ENCODE measurements at places on chromosomes 1 and 21.

- DNase-seq, result no peak
Measured at GRCh38 chr21:35587841-35588380, 472.4 kb downstream of the SETD4 start.

GRCh38 chr1:67745875-67746698, 61.1 kb downstream of the GADD45A start:
- DNase-seq, result no peak

- DNase-seq, result no peak
Measured at GRCh38 chr1:79792219-79792930, 785.8 kb upstream of the ADGRL4 start.

DNA sequence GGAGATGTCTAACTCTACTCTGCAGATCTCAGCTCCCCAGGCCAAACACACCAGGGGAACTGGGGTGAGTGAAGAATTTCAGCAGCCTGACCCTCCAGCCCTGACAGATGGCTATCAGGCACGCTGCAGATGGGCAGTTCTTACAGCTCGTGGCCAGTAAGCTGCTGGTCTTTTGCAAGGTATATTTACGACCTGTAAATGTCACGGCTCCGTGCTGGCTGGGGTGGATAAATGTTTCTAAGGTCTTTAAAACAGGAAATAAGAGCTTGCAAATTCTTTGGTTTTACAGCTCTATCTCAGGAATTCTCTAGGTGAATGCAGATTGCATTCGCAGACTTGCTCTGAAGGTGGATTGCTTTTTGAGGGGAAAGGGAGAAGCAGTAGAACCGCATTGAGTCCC, 10.1 kb downstream of the DOP1B start:
- DNase-seq, result no peak

GRCh38 chr1:243270097-243270864, 14.4 kb downstream of the SDCCAG8 start:
- DNase-seq, result no peak

DNA sequence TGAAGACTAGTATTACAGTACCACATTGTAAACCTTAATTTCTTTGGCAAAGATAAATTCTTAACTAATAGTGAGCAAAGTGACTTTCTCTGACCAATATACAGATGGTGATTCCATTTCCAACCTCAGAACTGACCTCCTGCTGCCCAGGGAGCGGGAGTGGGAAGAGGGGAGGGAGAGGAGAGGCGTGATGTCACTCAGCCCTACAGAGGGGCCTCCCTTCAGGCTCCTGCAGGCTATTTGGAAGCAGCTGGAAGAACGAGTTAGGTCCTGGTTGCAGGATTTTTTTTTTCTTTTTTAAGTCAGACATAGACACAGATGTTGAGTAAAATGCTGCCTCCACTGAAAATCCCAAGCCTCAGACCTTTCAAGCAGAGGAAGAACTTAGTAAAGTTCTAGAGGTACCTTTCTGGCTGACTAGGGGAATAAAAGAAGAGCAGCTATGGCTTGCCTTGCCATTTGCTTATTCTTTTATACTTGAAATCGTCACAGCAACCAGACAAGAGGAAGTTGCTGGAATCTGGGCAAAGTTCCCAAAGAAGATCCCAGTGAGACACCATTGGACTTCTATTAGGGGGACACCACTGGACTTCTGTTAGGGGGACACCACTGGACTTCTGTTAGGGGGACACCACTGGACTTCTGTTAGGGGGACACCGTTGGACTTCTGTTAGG, 54.5 kb downstream of the EXO1 start:
- DNase-seq, result no peak

GRCh38 chr1:161956930-161957329, 66.7 kb downstream of the OLFML2B start:
- no peak for DNase-seq

- DNase-seq, result no peak
Measured at GRCh38 chr1:32892368-32893197, 6.3 kb downstream of the HPCA start.

- no peak for DNase-seq
Measured at GRCh38 chr1:156090138-156090839, 8.0 kb upstream of the MEX3A start.

DNA sequence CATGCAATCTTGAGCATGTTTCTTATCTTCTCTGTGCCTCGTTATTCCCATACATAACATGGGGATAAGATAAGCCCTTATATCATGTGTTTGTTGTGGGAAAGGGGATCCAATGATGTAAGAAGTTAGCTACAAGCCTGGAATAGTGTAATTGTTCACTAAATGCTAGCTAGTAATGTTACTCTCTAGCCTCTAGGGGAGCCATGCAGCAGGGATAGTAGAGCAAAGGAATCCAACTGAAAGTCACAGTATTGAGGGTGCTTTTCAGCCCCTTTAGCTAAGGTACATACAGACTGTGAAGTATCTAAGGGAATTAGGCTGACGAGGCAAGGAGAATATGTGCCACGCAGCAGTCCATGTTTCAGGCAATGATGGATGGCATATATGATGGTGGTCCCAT, 46.9 kb downstream of the IL23R start:
- DNase-seq, result no peak

DNA sequence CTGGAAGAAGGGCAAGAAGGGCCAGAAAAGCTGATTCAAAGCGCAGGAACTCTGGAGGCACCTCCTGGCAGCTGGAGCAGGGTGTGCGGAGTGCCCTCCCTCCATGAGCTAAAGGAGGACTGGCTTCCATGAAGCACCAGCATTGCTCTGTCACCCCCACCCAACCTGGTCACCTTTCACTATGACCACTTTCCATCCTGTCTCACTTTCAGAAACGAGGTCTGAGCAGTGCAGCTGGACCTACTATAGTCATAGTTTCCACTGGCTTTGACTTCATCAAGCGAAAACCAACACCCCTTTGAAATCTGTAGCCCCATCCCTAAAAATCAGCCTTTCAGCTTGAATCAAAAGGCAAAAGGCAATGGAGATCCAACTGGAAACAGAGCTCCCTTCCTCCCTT, 84.8 kb upstream of the CACNA1E start:
- no peak for DNase-seq

DNA sequence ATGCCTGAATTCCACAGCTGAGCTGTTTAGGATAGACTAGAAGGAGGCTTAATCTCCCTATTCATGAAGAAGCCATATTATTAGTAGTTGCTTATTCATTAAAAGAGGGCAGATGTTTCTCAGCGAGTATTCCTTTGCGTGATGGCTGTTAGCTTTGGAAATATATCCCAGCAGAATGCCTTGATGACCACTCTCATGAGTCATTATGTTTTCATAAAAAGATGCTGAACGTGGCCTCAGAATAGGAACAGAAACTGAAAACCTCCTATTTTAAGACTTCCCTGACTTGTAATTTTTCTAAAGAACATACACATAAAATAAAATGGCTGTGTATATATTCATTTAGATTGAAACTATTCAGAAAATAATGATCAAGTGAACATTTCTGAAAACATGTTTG, 9.6 kb upstream of the PLA2G4A start:
- DNase-seq, result no peak

DNA sequence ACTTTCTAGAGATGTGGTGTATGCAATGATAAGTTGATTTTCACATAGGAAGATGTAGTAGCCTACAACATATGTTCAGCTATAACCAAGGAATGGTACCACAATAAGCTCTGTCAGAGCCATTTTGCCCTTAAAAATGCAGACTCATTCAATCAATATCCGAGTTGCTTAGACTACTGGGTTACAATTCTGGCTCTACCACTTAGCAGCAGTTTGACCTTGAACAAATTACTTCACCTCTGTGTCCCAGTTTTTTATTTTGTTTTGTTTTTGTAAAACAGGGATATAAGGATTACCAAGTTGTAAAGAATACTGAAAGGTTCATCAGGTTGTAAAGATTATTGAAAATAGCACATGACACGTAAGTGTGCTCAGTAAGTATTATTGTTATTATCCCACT, 9.3 kb downstream of the EPS15 start:
- DNase-seq, result no peak

DNA sequence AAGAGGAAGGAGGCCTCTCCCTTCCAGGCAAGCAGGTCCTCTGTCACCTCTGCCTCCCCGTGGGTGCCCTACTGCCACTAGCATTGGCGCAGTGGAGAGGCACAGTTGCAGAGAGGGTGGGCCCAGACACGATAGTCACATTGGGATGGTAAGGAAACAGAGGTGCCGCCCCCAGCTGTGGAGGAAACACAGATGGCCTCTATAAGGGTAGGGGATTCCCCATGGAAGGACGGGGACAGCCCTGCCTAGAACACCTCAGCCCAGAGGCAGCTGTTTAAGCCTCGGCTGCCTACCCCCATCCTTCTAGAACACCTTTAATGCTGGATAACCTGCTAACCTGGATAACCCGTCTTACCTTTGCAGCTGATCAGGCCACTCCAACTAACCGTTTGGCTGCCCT, 65.7 kb upstream of the CNTN2 start:
- DNase-seq, result no peak

DNA sequence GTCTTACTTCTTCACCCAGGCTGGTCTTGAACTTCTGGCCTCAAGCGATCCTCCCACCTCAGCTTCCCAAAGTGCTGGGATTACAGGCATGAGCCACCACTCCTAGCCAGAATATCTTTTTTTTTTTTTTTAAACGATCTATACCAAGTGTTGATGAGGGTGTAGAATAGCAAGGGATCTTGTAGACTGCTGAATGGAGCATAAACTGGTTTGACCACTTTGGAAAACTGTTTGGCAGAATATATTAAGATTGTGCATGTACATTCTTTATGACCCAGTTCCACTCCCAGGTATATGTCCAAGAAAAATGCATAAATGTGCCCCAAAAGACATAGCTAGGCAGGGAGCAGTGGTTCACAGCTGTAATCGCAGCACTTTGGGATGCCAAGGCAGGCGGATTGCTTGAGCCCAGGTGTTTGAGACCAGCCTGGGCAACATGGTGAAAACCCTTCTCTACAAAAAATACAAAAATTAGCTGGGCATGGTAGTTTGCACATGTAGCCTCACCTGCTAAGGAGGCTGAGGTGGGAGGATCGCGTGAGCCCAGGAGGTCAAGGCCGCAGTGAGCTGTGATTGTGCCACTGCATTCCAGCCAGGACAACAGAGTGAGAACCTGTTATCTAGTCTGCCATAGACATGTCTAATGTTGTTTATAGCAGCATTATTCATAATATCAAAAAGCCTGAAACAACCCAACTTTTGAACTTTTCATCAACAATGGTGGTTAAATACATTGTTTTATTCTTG, 184.0 kb downstream of the VPS13D start:
- DNase-seq, result no peak

- DNase-seq, result no peak
Measured at GRCh38 chr1:92362970-92363369, 64.1 kb downstream of the RPAP2 start.

- DNase-seq, result no peak
Measured at GRCh38 chr1:53663529-53664300, 75.2 kb downstream of the GLIS1 start.

DNA sequence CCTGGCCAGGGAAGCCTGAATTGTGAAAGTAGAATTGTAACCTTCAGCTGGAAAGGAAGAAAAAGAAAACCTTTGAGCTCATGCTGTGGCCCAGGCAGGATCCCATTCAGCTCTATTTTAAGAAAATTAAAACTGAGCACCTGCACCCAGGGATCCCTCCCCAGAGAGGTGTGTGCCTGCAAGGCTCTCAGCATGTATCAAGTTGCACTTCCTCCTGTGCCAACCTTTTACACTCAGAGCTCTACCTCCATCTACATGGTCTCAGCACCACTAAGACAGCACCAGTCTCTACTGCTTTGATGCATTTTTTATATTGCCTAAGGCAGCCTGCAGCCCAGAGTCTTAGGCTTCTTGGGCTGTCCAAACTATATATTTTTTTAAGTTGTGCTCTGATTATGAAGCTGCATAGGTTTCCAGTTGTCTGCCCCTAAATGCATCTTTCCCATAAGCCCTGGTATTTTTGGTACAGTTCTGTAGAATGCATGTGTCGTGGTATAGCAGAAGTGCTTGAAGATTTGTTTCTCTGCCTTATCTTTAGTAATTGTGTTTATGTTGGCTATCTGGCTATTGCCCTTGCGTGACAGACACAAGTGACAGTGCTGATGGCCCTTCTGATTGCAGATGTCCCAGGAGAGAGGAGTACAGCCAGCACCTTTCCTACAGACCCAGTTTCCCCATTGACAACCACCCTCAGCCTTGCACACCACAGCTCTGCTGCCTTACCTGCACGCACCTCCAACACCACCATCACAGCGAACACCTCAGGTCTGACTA, 63.1 kb downstream of the PTPRC start:
- no peak for DNase-seq

DNA sequence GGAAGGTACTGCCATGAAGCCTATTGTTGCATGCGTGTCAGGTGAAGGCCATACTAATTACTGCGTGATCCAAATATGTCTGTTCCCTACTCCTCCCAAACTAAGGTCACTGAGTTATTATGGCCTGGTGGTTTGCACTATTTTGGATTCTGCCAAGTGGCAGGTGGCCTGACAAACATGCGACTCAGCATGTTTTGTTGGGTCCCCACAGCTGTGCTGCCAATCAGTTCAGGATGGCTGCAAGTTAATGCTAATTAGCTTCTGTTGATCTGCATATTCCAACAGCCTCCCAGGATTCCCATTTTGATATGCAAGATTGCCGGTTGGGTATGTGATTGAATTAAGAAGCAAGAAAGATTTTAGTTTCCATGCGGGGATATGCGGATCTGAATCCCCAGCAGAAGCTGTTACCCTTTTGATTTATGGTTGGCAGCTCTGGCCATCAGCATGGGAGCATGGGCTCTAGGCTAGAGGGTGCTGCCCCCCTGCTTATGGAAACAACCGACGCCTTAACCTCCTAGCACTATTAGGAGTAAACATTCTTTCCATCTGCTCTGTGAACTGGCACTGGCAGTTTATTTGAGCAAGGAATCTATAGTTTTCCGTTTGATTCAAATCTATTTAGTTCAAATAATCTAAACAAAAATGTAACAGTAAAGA, 429.8 kb upstream of the C1orf87 start:
- no peak for DNase-seq
